Naive thymus-derived CD4-positive, alpha-beta T cell (primary cell): ENCODE measurements at places on chromosomes 7 and 10. TPM values are rescaled to one million over a fixed set of nuclear protein-coding genes. Genes with fewer than 3 reads are reported as not detected.

ENO4 gene
- total RNA-seq, result not detected

GPER1 gene
- total RNA-seq, result not detected in 2 replicates

OR2A42 gene
- total RNA-seq, result 0.07 TPM

SERPINE1 gene
- total RNA-seq, result 0.08 TPM

DNA sequence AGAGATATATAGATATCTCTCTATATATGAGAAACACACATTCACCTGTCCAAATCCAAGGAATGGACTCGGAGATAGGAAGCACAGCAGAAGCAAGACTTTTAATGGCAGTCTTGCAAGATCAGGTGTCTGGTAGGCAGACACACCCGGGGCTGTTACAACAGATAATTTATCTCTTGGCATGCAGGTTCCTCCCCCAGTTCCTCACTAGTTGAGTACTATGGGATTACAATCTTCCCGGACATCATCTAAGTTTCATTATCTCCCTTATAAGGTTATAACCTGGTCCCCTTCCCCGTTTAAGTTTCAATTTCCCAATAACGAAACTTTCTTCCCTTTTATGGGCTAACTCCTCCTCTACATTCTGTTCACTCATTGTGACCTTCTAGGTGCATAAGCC lies 399.3 kb downstream of the PPP1R3A start:
- no peak overlapping the region for H3K27ac ChIP-seq
- H3K27me3 ChIP-seq, result no peaks in the 10 kb centered on the region
- no peaks in the 10 kb centered on the region for H3K36me3 ChIP-seq
- DNase-seq, result no peak
- H3K4me1 ChIP-seq, result no peaks in the 10 kb centered on the region

DNA sequence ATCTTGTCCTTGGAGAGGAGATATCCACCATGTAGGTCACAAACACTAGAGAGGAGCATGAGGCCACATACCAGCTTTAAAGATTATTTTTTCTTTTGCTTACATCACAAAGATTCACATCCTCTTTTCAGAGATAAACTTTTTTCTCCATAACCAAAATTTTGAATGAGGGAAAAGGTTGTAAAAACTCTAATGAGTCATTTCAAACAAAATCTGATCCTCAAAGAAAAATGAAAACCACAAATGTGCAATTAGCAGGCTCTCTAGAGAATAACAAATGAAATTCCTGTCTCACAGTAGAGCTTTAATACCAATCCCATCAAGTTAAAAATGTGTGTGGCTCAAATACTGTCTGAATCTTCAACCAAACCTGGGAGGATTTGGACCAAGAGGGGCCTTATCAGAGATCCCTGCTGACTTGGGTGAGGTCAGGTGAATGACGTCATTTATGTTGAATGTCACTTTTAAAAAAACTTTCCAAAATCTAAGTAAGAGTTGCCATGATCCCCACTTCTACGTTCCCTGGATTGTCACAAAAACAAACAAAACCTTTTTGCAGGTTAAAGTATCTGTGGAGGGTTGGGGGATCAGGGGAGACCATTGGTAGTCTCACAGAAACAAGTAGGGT lies 261.5 kb upstream of the NPSR1 start:
- H3K4me3 ChIP-seq, result no peak overlapping the region
- H3K36me3 ChIP-seq, result no peaks in the 10 kb centered on the region
- H3K4me1 ChIP-seq, result no peaks in the 10 kb centered on the region
- H3K27ac ChIP-seq, result no peak overlapping the region

DNA sequence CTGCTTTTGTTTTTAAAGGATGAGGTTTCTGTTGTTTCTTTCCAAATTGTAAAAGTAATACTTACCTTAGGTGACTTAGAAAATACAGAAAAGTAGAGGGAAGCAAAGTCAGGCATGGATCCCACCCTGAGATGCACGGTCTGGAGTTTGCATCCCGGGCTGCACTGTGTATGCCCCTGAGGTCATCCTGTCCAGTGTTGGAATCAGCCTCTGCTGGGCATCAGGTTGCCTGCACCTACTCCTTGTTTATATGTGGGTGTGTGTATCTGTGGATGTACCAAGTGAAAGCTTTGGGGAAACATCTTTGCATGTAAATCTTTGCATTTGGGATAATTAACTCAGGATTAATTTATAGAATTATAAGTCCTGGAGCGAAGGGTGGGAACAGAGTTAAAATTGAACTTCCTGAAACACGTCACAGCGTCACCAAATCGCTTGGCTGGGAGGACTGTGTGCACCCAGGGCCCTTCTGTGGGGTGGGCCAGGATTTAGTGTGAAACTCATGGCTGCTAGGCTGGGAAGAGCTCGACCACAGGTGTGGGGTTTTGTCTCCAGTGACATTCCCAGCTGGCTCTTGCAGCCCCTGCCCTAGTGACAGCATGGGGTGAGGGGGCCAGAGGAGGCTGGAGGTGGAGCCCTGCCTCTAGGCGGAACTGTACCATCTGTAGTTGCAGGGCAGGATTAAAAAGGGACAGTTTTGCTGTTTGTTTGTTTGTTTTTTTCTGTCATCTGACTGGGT lies 27.9 kb downstream of the GTF2IRD1 start:
- H3K27me3 ChIP-seq, result no peaks in the 10 kb centered on the region
- H3K4me3 ChIP-seq, result no peak overlapping the region
- no peak overlapping the region for H3K27ac ChIP-seq

DNA sequence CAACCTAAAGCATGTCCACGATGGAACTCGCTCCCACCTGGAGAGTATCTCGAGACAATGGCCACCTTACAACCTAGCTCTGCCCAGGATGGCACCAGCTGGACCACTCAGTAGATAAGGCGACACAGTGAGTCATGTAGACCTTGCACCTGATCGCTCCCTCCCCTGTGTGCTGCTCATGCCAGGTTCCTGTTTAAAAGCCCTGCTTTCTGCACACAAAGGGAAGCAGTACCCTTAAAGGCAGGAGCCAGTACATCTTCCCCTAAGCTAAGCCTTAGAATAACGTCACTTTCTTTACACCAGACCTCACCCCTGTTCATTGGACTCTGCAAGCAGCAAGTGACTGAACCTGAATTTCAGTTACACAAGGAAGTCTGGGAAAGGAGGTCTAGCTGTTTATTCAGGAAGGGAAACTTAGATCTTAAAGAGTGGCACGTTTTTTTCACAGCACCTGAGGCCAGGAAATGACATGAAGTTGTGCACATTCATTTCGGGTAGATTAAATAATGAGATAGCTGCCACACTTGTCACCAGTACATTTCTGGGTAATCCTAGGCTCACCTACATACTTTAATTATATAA lies 117.9 kb downstream of the MTPAP start:
- no peak overlapping the region for H3K27ac ChIP-seq
- no peaks in the 10 kb centered on the region for H3K4me1 ChIP-seq
- no peaks in the 10 kb centered on the region for H3K27me3 ChIP-seq
- no peaks in the 10 kb centered on the region for H3K36me3 ChIP-seq
- no peak overlapping the region for H3K4me3 ChIP-seq

DNA sequence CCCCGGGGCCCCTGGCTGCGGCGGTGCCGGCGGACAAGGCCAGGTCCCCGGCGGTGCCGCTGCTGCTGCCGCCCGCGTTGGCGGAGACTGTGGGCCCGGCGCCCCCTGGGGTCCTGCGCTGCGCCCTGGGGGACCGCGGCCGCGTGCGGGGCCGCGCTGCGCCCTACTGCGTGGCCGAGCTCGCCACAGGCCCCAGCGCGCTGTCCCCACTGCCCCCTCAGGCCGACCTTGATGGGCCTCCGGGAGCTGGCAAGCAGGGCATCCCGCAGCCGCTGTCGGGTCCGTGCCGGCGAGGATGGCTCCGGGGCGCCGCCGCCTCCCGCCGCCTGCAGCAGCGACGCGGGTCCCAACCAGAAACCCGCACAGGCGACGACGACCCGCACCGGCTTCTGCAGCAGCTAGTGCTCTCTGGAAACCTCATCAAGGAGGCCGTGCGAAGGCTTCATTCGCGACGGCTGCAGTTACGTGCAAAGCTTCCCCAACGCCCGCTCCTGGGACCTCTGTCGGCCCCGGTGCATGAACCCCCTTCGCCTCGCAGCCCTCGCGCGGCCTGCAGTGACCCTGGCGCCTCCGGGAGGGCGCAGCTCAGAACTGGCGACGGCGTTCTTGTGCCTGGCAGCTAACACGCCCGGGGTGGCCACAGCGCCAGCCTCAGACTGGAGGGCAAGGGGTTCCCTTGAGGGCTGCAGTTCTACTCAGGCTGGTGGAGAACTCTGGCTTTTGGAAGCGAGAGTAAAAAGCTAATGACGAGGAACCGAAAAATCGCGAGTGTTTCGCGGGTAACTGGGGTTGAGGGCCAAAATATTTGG lies 804 bp downstream of the FRAT1 start:
- H3K36me3 ChIP-seq, result no peaks in the 10 kb centered on the region
- no peaks in the 10 kb centered on the region for H3K27me3 ChIP-seq
- H3K4me1 ChIP-seq, result peaks cover 18% of the 10 kb centered on the region

- H3K27ac ChIP-seq, result no peak overlapping the region
- DNase-seq, result no peak
- H3K36me3 ChIP-seq, result no peaks in the 10 kb centered on the region
- no peak overlapping the region for H3K4me3 ChIP-seq
- H3K27me3 ChIP-seq, result no peaks in the 10 kb centered on the region
Observed at GRCh38 chr10:74949034-74949832, 122.8 kb downstream of the KAT6B start.

DNA sequence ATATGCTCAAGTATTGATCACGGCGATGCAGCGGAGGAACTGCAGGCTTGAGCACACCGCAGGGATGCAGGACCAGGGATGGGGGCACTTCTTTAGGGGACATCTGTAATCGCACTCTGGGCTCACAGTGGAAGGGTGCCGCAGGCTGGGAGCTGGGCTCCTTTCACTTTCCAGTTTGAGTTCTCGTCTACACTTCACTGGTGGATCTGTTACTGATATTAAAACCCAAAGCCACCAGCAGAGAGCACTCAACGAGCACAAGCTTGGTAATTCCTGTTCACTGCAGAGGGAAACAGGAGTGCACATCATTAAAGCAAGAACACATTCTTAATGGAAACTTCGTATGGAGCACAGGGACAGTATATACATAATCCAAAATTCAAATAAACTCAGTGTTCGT lies 91.3 kb downstream of the PARD3 start:
- no peaks in the 10 kb centered on the region for H3K4me1 ChIP-seq
- no peak overlapping the region for H3K4me3 ChIP-seq
- DNase-seq, result no peak
- H3K36me3 ChIP-seq, result no peaks in the 10 kb centered on the region
- H3K27me3 ChIP-seq, result no peaks in the 10 kb centered on the region

GRCh38 chr10:43121444-43121843 lies 16.8 kb upstream of the CSGALNACT2 start:
- H3K4me3 ChIP-seq, result no peak overlapping the region
- no peaks in the 10 kb centered on the region for H3K36me3 ChIP-seq
- peaks cover 15% of the 10 kb centered on the region for H3K4me1 ChIP-seq
- H3K27ac ChIP-seq, result no peak overlapping the region

DNA sequence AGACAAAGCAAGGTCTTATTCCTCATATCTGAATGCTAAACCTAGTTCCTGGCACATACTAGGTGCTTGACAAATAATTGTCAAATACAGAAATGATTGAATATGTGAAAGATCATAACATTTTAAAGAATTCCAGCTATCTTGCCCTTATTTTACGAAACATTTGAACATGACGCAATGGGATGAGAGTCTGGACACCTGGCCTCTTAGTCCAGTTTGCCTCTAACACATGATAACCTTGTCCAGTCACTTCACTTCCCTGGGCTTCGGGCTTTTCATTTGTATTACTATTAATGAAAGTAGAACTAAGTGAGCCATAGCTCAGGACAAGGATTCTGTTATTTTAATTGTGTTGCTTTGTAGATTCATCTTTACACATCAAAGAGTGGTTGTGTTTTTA lies 32.6 kb downstream of the PNLIPRP3 start:
- H3K36me3 ChIP-seq, result no peaks in the 10 kb centered on the region
- DNase-seq, result no peak
- no peaks in the 10 kb centered on the region for H3K27me3 ChIP-seq
- H3K4me3 ChIP-seq, result no peak overlapping the region
- H3K27ac ChIP-seq, result no peak overlapping the region

DNA sequence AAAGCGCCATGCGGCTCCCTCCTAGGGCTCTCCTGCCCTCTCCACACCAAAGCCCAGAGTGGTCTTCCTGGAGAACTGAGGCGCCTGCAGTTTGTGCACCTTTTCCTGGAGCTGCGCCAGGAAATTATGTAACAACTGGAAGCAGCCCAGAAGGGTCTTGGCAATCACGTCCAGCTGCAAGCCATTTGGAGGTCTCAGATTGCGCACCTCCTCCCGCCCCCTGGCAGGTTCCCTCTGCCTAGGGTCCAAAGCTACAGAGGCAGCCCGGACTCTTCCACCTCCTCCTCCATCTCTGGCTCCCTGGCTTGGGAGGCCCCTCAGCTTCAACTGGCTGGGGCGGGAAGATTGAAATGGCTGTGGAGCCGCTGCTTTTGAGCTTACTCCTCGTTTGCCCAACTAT lies 34.0 kb upstream of the SFTPD start:
- no peak overlapping the region for H3K27ac ChIP-seq
- H3K4me1 ChIP-seq, result no peaks in the 10 kb centered on the region
- H3K4me3 ChIP-seq, result no peak overlapping the region
- no peak for DNase-seq
- no peaks in the 10 kb centered on the region for H3K36me3 ChIP-seq

GRCh38 chr10:103534621-103535498 lies 41.4 kb downstream of the NEURL1 start:
- H3K4me1 ChIP-seq, result no peaks in the 10 kb centered on the region
- H3K4me3 ChIP-seq, result no peak overlapping the region
- no peak for DNase-seq
- H3K36me3 ChIP-seq, result no peaks in the 10 kb centered on the region
- no peaks in the 10 kb centered on the region for H3K27me3 ChIP-seq
- H3K27ac ChIP-seq, result no peak overlapping the region

GRCh38 chr7:28107960-28108359 lies 72.6 kb downstream of the JAZF1 start:
- H3K4me1 ChIP-seq, result no peaks in the 10 kb centered on the region
- no peaks in the 10 kb centered on the region for H3K36me3 ChIP-seq
- H3K27me3 ChIP-seq, result no peaks in the 10 kb centered on the region

DNA sequence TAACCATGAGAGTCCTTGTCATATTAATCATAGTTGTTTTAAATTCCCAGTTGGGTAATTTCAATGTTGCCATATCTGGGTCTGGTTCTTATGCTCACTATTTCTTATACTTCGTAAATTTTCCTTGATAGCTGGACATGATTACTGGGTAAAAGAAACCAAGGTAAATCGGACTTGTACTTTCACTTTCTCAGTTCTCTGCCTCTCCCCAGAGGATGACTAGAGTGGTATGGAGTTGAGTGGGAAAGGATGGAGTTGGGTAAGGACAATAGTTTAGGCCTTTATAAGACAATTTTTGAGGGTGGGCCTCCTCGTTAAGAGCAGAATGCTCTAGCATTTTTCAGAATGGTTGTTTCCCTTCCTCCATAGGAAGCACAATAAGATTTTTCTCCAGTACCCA lies 106.1 kb downstream of the CRPPA start:
- no peak for DNase-seq
- H3K4me3 ChIP-seq, result no peak overlapping the region
- H3K36me3 ChIP-seq, result no peaks in the 10 kb centered on the region
- no peaks in the 10 kb centered on the region for H3K27me3 ChIP-seq
- no peaks in the 10 kb centered on the region for H3K4me1 ChIP-seq

GRCh38 chr10:8721650-8722049 lies 667.2 kb downstream of the GATA3 start:
- H3K36me3 ChIP-seq, result no peaks in the 10 kb centered on the region
- no peaks in the 10 kb centered on the region for H3K4me1 ChIP-seq
- DNase-seq, result no peak
- H3K27me3 ChIP-seq, result no peaks in the 10 kb centered on the region
- H3K27ac ChIP-seq, result no peak overlapping the region

GRCh38 chr10:5963591-5963990 lies 13.8 kb downstream of the IL15RA start:
- H3K4me1 ChIP-seq, result no peaks in the 10 kb centered on the region
- no peak overlapping the region for H3K27ac ChIP-seq
- no peaks in the 10 kb centered on the region for H3K36me3 ChIP-seq
- H3K27me3 ChIP-seq, result no peaks in the 10 kb centered on the region

- H3K27ac ChIP-seq, result no peak overlapping the region
- peaks cover 21% of the 10 kb centered on the region for H3K4me1 ChIP-seq
- no peak overlapping the region for H3K4me3 ChIP-seq
- DNase-seq, result no peak
- no peaks in the 10 kb centered on the region for H3K27me3 ChIP-seq
Observed at GRCh38 chr7:93146036-93146435, 2.1 kb downstream of the SAMD9L start.
